ENCODE measurements at places on chromosomes 2 and 18.

DNA sequence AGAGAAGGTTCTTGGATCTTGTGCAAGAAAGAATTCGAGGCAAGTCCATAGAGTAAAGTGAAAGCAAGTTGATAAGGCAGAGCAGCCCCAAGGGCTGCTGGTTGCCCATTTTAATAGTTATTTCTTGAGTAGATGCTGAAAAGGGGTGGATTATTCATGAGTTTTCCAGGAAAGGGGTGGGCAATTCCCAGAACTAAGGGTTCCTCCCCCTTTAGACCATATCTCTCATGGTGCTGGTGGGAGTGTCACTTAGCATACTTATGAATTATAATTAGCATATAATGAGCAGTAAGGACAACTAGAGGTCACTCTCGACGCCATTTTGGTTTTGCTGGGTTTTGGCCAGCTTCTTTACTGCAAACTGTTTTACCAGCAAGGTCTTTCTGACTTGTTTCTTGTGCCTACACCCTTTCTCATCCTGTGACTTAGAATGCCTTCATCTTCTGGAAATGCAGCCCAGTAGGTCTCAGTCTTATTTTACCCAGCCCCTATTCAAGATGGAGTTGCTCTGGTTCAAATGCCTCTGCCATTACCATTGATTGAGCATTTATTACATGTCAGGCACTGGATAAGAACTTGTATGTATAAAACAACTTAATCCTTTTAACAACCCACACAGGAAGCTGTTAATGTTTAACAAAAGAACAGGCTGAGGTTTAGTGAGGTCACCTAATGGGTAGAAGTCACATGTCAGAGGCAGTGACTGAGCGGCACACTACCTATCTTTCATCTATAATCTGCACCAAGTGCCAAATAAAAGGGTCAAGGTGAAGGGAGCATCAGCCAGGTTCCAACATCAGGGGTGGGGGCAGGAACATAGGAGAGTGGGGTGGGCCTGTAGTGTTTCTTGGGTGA lies 250.9 kb downstream of the ICOS start:
- no peak for DNase-seq

DNA sequence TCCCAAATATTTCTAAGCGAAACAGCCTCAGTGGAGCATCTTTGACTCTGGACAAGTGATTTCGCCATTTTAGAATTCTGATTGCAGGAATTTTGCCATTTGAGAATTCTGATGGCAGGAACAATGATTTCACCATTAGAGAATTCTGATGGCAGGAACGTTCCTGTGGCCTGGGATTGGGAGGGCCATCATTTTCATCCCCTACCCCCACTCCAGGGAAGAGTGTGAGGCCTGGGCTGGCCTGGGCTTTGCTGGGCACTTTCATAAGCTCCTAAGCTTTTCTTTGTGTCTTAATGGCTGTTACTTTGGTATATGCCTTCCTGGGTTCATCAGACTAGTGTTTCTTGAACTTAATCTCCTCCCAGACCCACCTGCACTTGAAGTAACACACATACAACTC lies 129.3 kb upstream of the EPAS1 start:
- DNase-seq = no peak

- peak; percentile 4 for DNase-seq
Observed at GRCh38 chr2:233974530-233975071, 57.4 kb downstream of the TRPM8 start.

- DNase-seq = no peak
Observed at GRCh38 chr2:120691410-120691809, 44.3 kb upstream of the GLI2 start.

DNA sequence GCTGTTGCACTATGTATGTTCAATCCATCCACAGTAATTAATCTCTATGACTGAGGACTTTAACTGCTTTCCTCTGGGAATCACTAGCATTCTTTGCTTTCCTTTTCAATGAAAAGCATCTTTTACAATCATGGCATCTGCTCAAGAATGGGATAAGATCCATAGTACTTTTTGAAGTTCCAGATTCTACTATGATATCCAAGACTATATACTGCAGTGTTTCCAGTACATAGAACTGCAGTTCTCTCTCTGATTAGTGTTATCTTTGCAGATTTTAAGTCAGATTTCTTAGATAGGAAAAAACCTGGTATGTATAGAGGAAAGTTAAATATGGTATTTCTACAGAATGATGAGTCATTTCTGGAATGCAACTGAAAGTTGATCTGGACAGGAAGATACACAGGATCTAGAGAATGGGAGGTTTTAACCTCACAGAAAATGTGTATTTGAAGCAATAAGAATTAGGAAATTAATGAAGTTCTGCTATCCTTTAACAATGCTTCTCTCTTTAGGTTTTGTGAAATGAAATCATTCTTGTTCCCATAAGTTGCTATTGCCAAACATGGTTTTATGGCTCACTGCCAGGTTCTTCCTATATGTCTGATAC lies 670.7 kb downstream of the ERBB4 start:
- no peak for DNase-seq

GRCh38 chr18:43719267-43719795 lies 442.0 kb upstream of the SYT4 start:
- no peak for DNase-seq

- DNase-seq = no peak
Observed at GRCh38 chr2:166784296-166784946, 103.9 kb upstream of the XIRP2 start.

GRCh38 chr2:86489542-86489941 lies 48.4 kb downstream of the KDM3A start:
- peak; percentile 40 for DNase-seq

- DNase-seq = no peak
Observed at GRCh38 chr2:152406836-152407161, 71.8 kb downstream of the FMNL2 start.

Measured in putamen (tissue), 1 donor.